IPS DF 6.9 (cell line): ENCODE measurements at places on chromosomes 3 and 15.

DNA sequence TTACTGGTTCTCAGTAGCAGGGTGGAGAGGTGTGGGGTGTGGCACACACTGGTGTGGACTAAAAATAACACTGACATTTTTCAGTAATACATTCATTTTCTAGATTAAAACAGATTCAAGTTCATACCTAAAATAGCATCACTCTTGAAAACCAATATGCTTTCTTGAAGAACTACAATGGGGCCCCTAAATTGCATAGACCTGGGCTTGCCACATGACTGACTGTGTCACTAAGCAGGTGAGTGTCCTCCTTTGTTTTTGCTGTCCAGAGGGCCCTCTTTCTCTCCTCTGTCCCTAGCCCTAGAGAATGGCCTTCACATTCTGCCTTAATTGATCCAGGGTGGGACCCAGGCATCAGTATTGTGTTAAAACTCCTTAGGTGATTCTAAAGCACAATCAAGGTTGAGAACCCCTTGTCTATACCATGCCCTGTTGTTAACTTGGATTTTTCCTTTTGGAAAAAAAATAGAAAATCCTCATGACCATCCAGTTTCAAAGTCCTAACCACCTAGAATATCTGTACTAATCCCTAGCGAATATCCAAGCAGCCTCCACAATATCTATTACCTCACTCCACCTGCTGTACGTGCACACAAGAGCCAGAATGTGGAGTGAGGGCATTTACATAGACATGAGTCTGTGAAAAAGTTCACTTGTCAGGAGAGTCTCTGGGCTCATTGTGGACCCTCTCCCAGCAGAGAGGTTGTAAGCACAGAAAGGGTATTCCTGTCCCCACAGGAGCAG lies 18.7 kb upstream of the TMEM41A start:
- DNase-seq: no peak
- no peak overlapping the region for H3K27ac ChIP-seq
- no peak overlapping the region for H3K4me3 ChIP-seq
- H3K4me1 ChIP-seq: no peaks in the 10 kb centered on the region

DNA sequence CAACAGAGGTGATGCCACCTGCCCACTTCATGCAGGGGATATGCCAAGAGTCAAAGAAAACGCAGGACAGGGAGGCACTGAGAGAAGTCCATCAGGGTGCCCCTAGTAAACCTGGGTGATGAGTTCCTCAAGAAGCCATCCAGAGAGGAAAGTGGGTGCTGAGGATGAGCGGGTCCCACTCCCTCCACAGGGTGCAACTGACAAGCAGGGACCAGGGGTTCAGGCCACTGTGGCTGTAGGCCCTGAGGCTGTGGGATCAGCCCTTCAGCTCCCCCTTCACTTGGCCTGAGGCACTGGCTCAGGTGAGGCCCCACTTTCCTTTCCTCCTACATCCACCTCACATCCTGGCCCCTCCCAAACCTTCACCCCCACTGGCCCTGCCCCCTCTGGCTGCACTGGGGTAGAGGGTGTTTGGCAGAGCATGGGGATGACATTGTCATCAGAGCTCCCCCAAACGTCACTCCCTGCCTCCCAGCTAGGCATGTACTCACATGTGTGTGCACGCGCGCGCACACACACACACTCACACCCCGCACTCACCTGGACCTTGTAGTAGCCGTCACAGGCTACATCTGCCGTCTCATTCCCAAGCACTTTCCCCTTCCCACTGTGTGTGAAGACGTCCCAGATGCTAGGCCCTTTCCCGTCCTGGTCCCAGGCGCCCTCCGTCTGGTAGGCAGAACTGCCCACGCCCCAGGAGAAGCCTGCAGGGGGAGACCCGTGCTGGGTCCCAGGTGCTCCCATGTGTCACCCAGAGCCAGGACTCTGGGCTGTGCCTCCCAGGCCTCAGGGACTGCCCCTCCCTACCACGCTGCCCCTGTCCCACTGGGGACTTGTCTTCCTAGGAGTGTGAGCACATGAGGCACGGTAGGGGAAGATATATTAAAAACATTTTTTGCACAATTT lies 1.4 kb downstream of the LCTL start:
- H3K27me3 ChIP-seq: no peaks in the 10 kb centered on the region
- H3K27ac ChIP-seq: no peak overlapping the region
- DNase-seq: no peak
- H3K4me1 ChIP-seq: peaks cover 16% of the 10 kb centered on the region
- H3K4me3 ChIP-seq: no peak overlapping the region

DNA sequence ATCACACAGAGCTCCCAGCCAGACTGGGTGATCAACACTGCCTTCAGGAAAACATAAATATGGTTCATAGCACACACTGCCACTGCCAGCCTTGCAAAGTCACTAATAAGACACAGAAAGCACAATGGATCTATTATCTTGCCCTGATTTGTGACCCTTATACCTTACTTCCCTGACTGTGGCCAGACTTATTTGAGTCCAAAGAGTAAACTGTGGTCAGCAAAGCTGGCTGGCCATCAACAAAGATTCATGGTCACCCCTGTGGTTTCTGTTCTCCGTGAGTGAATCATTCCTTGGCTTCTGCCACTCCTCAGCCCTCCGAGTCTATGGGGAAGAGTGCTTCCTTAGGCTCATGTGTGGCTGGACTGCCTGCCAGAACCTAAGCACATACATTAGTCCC lies 437.7 kb downstream of the RAP2B start:
- H3K4me1 ChIP-seq: peaks cover 1% of the 10 kb centered on the region; the same call in 1 of the 2 replicates
- DNase-seq: no peak
- H3K27ac ChIP-seq: no peak overlapping the region
- H3K27me3 ChIP-seq: no peaks in the 10 kb centered on the region
- no peaks in the 10 kb centered on the region for H3K36me3 ChIP-seq
- H3K4me3 ChIP-seq: no peak overlapping the region

DNA sequence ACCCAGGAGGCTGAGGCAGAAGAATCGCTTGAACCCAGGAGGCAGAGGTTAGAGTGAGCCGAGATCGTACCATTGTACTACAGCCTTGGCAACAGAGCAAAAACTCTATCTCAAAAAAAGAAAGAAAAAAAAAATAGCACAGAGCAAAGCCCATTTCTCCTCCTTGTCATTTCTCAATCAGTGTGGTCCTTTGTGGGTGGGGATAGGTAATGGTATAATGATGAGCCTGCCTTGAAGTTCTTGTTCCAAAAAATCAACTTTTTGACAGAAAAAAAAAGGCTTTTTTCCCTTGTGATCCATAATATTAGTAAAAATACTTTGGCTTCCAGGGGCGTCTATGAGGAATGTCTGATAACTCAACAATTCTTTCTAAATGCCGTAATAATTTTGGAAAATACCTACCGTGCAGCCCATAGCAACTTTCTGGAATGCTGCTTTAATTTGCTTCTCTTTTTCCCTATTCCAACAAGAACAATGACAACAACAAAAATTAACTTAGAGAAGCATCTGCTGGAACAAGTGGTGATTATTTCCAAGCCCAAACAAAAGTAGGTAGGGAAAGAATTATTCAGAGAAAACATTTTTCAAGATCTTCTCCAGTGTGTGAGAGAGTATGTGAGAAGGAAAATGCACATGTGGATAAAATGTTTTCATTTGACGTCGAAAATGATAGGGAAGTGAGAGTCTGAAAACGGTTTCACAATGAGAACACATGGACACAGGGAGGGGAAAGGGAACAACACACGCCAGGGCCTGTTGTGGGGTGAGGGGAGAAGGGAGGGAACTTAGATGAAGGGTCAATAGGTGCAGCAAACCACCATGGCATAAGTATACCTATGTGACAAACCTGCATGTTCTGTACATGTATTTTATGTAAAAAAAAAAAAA lies 337.8 kb downstream of the RBMS3 start:
- H3K36me3 ChIP-seq: no peaks in the 10 kb centered on the region
- H3K27ac ChIP-seq: no peak overlapping the region
- no peaks in the 10 kb centered on the region for H3K4me1 ChIP-seq
- H3K27me3 ChIP-seq: no peaks in the 10 kb centered on the region
- no peak for DNase-seq

DNA sequence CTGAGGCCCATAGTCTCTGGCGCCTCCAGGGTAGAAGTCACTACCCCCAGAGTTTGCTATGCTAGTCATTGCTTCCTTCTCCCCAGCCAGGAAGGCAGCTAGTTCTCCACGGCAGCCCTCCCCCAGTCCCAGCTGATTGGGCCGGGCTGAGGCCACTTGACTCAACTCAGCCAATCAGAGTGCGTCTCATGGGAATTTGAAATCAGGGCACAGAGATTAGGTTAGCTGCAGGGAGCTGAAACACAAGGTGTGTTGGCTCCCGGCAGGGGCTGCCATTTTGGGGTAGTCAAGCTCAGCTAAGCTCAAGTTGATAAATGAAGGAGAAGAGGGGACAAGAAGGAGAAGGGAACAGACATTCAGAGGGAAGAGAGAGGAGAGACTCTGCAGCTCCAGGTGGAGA lies 32.8 kb downstream of the LINGO1 start:
- no peak overlapping the region for H3K27ac ChIP-seq
- no peak for DNase-seq
- H3K36me3 ChIP-seq: no peaks in the 10 kb centered on the region
- no peaks in the 10 kb centered on the region for H3K27me3 ChIP-seq
- H3K4me1 ChIP-seq: peaks cover 2% of the 10 kb centered on the region

GRCh38 chr3:52028572-52028971 lies 27.8 kb downstream of the DUSP7 start:
- no peaks in the 10 kb centered on the region for H3K4me1 ChIP-seq
- no peak overlapping the region for H3K27ac ChIP-seq
- H3K27me3 ChIP-seq: no peaks in the 10 kb centered on the region
- no peak for DNase-seq
- H3K4me3 ChIP-seq: no peak overlapping the region

DNA sequence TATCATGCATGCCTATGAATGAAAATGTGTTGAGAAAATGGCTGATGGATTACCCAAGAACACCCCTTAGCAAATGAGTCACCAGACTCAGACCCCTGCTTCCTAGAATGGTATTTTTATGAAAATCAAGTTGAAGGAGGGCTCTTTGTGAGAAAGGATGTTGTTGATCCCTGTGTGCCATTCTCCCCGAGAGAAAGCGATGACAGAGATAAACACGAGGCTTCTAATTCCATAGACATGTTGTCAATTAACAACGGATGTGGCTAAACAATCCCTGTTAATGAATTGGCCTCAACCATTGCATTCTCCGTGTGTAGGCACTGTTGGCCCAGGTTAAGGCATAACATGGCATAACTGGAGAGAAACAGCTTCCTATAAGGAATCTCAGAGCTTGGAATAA lies 5.8 kb upstream of the OXTR start:
- peaks cover 3% of the 10 kb centered on the region; the same call in 1 of the 2 replicates for H3K4me1 ChIP-seq
- no peaks in the 10 kb centered on the region; the same call in 1 of the 2 replicates for H3K27me3 ChIP-seq
- no peak overlapping the region for H3K4me3 ChIP-seq
- no peak overlapping the region for H3K27ac ChIP-seq
- no peaks in the 10 kb centered on the region for H3K36me3 ChIP-seq
- DNase-seq: no peak

DNA sequence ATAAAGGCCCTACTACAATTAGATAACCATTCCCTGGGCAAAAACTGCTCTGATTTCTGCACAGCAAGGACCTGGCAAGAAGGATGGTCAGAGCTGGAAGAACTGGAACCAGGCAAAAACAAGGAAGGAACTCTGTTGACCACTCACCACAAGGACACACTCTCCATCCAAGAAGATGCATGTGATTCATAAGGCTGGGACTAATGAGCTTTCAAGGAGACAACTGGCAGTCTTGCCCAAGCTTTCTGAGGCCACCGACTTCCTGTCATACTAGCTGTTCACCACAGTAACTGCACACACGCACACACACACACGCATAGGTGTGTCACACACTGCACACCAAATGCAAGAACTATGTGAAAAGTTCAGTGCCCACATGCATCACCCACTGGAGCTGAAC lies 256.6 kb downstream of the OCA2 start:
- H3K4me3 ChIP-seq: no peak overlapping the region
- no peak overlapping the region for H3K27ac ChIP-seq
- DNase-seq: no peak
- no peaks in the 10 kb centered on the region for H3K27me3 ChIP-seq
- no peaks in the 10 kb centered on the region; the same call in 1 of the 2 replicates for H3K36me3 ChIP-seq
- no peaks in the 10 kb centered on the region for H3K4me1 ChIP-seq
